ENCODE measurements at places on chromosomes 4 and X. TPM values are rescaled to one million over a fixed set of nuclear protein-coding genes. Genes with fewer than 3 reads are reported as not detected.

Gene ARFIP1
- total RNA-seq, result 19.1 TPM

Gene GC
- 0.06 TPM for total RNA-seq

- H3K4me1 ChIP-seq, result no peaks in the 10 kb centered on the region
- H3K4me3 ChIP-seq, result peak overlapping the region; percentile 19
- peak; percentile 33 for DNase-seq
- H3K27me3 ChIP-seq, result peaks cover 27% of the 10 kb centered on the region
- H3K27ac ChIP-seq, result no peak overlapping the region
- no peaks in the 10 kb centered on the region for H3K36me3 ChIP-seq
These were observed 11.6 kb downstream of the PDZD4 start for GRCh38 chrX:153818571-153819383.

Gene DYNLT3
- total RNA-seq, result 33.0 TPM

- no peak overlapping the region for H3K4me3 ChIP-seq
- H3K27me3 ChIP-seq, result peaks cover 3% of the 10 kb centered on the region
- H3K36me3 ChIP-seq, result peaks cover 4% of the 10 kb centered on the region
- DNase-seq, result no peak
- H3K27ac ChIP-seq, result no peak overlapping the region
These were observed 74.8 kb downstream of the STARD8 start for GRCh38 chrX:68721991-68722860.

DNA sequence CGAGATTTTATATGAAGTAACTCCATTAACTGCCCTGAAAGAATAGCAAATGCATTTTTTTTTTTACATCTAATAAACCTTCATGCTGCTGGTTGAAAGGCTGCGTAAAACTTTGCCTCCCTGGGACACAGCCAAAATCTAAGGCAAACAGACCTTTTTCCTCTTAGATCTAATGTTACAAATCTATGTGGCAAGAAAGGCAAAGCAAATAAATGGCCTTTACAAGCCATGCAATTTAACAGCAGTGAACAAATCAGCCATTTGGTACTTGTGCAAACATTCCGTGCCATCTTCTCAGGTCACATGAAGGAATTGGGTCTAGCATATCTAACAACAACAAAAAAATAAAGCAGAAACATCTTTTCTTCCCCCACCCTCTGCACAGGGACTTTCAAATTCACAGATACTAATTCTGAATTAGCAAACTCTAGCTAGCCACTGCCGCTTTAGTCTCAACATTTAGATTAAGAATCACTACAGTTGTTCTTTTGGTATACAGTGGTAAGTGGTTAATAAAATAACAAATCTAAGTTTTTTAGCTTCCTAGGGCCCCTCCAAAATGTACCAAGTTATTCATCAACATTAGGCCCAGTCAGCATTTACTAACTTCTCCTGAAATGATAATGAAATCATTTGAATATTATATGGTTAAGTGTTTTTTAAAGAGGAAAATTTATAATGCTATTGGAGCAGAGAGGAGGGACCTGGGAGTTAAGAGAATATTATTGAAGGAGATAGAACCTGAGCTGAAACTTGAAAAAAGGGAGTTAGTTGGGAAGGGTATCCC is 593.8 kb downstream of the SMARCA1 start:
- H3K4me3 ChIP-seq, result no peak overlapping the region
- no peaks in the 10 kb centered on the region for H3K27me3 ChIP-seq
- DNase-seq, result no peak
- H3K4me1 ChIP-seq, result no peaks in the 10 kb centered on the region
- no peak overlapping the region for H3K27ac ChIP-seq

All from adrenal gland (tissue), 19 donors.